ENCODE measurements at places on chromosomes 12 and 14.
A peak's percentile ranks its signal among the peaks of the same experiment; 100 is the strongest.

- DNase-seq, result peak; percentile 20
Measured at GRCh38 chr12:92543840-92544239, 158.9 kb upstream of the PLEKHG7 start.

- peak; percentile 79 for DNase-seq
Measured at GRCh38 chr12:94149119-94149780, 873 bp downstream of the PLXNC1 start.

GRCh38 chr14:71855399-71856036 is 76.7 kb upstream of the RGS6 start:
- DNase-seq, result peak; percentile 42

- DNase-seq, result peak; percentile 34
Measured at GRCh38 chr14:59465316-59466135, at the start of gene GPR135. TSS of gene GPR135 (minus strand) at chr14:59465380. CDS start at chr14:59465226, 154 bp downstream.

- no peak for DNase-seq
Measured at GRCh38 chr12:53709671-53710070, 17.6 kb downstream of the CALCOCO1 start.

- DNase-seq, result no peak
Measured at GRCh38 chr14:68409387-68409786, 383.5 kb downstream of the ZFP36L1 start.

DNA sequence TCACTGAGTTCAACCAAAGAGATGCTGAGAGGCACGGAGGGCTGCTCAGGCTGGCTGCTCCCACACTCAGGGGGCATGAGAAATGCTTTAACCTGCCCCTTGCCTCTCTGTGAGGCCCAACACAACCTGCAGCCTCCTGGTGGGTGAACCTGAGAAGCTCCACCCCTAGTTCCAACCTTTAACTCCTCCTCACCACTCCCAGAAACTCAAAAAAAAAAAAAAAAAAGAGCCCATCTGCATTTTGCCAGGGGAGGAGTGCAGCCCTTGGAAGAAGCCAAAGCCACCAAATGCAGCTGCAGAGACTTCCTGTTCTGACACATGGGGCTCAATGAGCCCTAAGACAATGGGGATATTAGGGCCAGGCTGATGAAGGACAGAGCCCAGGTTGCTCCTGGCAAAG is 8.9 kb downstream of the KRT4 start:
- DNase-seq, result peak; percentile 38

DNA sequence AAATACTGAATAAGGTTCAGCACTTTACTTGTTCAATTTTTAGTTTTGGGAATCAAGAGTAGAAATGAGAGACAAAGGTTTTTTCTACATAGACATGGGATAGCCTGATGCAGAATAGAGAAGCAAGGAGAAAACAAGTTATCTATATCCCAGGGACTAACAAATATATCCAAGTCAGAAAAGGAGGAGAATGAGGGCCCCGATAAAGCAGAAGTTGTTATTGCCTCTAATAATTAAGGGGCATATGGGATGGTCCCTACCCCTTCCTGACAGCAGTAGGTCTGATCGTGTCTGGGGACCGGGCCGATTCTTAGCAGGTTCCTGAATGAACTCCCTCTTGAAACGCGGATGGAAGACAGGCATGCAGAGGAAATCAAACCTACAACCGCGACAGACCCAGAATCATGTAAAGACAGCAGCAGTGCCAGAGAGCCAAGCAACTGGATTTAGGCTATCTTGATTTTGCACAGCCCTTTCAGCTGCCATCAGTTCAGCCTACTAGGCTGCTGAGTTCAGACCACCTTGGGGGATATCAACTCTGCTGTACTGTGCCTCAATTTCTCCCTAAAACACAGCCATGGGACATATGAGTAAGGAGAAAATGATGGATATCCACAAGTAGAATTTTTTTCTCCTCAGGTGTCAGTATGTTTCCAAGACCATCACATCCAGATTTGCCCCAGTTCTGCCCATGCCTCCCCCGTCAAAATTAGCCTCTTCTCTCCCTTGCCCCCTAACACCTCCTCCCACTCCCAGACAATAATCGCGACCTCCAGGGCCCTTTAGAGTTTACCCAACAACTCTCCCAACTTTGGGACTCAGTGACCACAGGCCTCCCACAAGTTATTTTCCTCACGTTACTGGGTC is 706 bp downstream of the PRMT5 start:
- DNase-seq, result no peak

DNA sequence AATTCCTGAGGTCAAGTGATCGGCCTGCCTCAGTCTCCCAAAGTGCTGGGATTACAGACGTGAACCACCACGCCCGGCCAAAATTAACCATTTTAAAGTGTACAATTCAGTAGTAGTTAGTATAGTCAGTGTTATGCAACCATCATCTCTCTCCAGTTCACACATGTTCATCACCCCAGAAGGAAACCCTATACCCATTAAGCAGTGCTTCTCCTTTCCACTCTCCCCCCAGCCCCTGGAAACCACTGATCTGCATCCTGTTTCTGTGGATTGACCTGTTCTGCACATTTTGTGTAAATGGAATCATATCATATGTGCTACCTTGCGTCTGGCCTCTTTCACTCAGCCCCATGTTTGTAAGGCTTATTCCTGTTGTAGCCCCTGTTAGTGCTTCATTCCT is 52.2 kb downstream of the PHETA1 start:
- DNase-seq, result no peak

DNA sequence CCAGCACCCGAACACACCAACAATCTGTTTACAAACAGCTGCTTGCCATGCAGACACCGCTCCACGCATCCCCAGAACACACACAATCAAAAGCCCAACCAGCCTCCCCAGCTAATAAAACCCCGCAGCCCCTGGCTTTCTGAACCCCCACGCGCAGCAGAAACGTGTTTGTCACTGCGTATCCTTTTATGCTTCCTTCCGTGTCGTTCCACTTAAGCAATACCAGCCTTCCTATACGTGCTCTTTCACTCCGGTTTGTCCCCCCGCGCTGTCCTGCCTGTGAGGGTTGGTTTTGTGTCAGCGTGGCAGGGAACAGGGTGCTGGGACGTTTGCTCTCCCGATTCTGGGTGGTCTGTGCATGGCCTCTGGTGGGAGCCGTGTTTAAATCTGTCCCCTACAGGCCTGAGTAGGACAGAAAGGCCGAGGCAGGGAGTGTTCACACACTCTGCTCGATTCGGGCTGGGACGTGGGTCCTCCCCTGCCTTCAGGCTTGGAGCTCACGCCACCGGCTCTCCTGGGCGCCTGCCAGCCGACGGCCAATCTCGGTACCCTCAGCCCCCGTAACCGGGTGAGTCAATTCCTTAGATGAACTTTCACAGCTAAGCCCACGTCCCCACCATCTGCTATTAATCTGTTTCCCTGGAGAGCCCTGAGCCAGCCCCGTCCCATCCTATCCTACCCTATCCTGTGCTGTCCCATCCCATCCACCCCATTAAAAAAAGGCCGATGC is 60.0 kb downstream of the NOC4L start:
- DNase-seq, result no peak

- DNase-seq, result no peak
Measured at GRCh38 chr14:67513631-67514108, 19.4 kb upstream of the PLEKHH1 start.

GRCh38 chr14:64196814-64197411 is 97.3 kb downstream of the ESR2 start:
- DNase-seq, result no peak

- no peak for DNase-seq
Measured at GRCh38 chr12:128863957-128864356, 10.7 kb downstream of the GLT1D1 start.

GRCh38 chr12:53806721-53807120 is 54.9 kb upstream of the CISTR start:
- no peak for DNase-seq

- DNase-seq, result no peak
Measured at GRCh38 chr12:111410431-111411184, 4.9 kb downstream of the SH2B3 start.
